CD4-positive, alpha-beta T cell treated with Interleukin-17A for 1 hour (primary cell): ENCODE measurements at places on chromosomes 16 and 17.
A peak's percentile ranks its signal among the peaks of the same experiment; 100 is the strongest.

- no peak for DNase-seq
These were observed 365.7 kb upstream of the RBFOX1 start for GRCh38 chr16:6966925-6967324.

DNA sequence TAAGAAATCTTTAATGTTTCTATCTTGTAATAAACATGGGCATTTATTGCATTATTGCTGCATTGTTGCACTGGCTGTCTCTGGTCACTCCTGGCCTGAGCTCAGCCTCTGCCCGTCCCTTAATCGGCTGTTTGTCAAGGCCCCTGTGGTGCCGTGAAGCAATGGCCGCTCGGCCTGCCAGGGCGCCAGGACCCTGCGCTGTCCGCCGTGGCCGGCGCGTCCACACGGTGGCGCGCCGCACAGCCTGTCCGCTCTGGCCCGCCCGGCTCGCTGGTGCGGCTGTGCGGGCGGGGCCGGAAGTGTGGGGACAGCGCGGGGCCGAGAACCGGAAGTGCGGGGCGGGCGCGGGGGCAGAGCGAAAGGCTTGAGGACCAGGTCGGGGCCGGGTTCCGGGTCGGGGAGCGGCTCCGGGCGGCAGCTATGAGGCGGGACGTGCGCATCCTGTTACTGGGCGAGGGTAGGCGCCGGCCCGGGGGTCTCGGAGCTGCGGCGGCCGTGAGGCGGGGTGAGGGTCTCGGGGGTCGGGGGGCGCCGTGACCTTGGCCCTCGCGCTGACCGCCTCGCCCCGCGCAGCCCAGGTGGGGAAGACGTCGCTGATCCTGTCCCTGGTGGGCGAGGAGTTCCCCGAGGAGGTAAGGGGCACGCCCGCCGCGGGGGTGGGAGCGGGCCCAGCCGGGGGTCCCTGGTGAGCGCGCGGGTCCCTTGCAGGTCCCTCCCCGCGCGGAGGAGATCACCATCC lies at the start of gene RHOT2:
RHOT2 (plus strand) TSS at position 353 of the 739 bp plus-strand sequence; CDS start at position 421, 68 bp downstream.
- DNase-seq = peak; percentile 93

GRCh38 chr16:78390508-78391324 lies 291.3 kb downstream of the WWOX start:
- DNase-seq = no peak

DNA sequence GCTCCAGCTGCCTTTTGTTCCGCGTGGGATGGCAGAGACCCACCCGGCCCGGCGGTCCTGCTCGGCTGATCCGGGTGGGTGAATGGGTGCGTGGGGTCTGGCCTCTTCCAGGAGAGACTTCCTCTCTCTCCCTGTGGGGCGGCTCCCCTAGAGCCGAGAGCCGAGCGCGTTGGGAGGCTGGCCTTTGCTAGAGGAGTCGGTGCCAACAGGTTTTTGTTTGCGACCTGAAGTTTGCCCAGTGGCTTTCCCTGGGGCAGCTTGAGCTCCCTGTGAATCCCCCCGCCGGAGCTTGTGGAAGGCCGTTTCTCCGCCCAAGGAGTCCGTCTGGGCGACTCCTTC lies 970 bp downstream of the EPN2 start:
- no peak for DNase-seq

DNA sequence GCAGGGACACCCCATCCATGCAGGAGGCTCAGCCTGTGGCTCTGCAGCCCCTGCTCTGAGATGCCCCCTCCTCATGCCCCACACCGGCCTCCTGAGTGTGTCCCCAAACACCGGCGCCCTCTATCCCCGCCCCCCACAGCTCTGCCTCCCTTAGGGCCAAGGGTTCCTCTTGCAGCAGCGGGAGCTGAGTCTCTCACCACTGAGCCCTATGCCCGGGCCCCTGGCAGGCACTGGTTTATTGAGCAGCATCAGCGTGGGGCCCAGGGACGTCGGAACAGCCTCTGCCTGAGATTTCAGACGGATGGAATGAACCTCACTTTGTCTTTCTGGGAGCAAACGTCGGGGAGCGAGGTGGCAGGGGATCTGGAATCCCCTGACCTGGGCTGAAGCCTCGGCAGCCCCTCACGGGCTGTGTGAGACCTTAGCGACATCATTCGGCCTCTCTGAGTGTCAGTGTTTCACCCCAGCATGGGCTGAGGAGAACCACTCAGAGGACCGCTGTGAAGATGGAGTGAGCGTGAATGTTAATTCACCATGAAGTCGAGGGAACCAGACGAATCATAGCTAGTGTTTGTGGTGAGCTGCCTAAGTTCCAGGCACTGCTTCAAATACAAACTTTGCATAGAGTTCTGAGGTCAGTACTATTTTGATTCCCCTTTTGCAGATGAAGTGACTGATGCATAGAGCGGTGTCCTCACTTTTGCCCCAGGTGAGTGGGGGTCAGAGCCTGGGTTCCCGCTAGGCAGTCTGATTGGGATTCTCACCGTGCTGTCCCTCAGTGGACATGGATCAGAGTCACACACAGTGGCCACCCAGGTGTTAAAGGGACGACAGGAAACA lies 5.3 kb upstream of the C16orf74 start:
- no peak for DNase-seq

DNA sequence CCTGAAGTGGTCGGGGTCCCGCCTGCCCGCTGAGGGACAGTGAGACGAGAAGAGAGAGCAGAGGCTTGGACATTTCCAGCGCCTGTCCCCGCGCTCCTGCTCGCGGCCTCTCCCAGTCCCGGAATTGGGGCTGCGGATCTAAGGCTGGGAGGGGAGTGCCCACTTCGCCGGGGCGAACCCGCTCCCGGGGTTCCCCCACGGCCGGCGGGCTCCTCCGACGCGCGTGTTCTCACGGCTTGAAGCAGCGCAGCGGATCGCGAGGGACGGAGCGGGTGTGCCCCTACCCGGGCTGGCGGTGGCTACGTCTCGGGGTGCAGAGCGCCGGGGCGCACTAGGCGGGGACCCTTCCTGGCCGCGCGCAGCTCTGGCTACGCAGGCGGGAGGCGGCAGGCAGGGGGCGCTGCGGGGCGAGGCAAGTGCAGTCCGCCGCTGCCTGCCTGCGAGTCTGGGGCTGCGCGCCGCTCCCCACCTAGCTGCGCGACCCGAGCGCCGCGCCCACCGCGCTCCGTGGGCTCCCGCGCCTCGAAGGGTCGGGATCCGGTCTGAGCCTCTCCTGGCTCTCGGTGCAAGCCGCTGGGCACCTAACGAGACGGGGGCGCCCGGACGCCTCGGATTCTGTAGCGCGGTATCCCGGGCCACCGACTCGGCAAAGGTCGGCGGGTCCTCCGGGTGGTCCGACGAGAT lies 1.2 kb downstream of the NGFR start:
- peak; percentile 81 for DNase-seq

DNA sequence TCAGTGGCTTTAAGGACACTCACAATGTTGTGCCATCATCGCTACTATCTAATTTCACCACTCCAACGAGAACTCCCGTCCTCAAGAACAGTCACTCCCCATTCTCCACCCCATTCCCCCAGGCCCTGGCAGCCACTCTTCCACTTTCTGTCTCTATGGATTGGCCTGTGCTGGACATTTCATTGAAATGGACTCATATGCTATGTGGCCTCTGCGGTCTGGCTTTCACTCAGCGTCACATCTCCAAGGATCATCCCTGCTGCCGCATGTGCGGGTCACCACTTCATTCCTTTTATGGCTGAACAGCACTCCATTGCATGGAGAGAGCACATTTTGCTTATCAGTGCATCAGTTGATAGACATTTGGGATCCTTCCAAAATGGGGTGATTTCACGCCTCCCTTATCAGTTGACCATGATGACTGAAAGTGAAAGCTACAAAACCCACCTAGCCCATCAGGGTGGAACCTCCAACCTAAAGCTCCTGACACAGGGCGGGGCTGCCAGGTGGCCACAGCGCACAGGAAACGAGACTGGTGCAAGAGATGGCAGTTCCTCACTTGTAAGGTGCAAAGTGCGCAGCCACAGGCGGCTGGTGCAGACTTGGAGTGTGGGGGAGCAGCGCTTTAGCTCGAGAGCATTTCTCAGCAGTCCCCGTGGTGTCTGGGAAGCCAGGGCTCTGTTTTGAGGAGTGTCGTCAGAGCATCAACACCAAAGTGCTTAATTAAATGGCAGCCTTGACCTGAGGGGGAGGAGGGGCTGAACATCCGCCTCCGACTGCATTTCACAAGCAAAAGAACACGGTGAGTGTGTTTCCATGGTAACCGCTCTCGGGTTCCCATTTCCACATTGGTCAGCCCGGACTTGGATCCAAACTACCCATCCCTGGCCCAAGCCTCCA lies 23.8 kb downstream of the COTL1 start:
- peak; percentile 91 for DNase-seq

DNA sequence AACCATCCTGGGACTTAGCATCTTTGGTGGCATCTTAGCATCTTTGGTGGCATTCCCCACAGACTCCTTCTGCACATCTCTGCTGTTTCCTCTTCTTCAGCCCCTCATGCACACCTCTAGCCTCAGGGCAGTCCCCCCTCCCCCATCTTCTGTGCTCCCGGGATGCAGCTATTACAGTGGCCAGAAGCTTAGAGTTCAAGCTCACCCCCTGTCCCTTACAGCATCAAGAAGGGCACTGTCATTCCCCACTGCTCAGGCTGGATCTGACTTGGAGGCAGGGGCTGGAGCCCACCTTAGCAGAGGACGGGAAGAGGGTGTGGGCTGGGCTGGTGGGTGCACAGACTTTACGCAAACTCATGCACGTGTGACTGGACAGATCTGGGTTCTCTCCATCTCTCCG lies 650 bp downstream of the EPN3 start:
- DNase-seq = no peak

DNA sequence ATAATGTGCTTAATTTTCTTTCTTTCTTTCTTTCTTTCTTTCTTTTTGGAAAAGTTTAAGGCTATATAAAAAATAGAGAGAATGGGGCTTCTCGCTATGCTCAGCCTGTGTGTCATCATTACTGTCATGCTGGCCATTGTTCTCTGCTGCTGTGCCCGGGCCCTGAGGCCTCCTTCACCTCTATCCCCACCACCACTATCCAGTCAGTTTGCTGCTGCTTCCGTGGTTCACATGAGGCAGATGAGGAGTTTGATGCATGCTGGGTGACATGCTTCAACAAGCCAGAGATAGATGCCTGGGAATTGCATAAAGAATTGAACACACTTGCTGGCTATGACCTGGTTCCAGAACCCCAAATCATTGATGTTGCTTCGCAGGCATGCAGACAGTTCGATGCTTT lies 36.3 kb downstream of the PITPNC1 start:
- no peak for DNase-seq

GRCh38 chr16:77758508-77758907 lies 29.9 kb upstream of the VAT1L start:
- DNase-seq = no peak

- peak; percentile 53 for DNase-seq
These were observed 4.4 kb upstream of the HOXB5 start for GRCh38 chr17:48597778-48598631.

- DNase-seq = no peak
These were observed 7.9 kb upstream of the UBE2I start for GRCh38 chr16:1301562-1301961.

DNA sequence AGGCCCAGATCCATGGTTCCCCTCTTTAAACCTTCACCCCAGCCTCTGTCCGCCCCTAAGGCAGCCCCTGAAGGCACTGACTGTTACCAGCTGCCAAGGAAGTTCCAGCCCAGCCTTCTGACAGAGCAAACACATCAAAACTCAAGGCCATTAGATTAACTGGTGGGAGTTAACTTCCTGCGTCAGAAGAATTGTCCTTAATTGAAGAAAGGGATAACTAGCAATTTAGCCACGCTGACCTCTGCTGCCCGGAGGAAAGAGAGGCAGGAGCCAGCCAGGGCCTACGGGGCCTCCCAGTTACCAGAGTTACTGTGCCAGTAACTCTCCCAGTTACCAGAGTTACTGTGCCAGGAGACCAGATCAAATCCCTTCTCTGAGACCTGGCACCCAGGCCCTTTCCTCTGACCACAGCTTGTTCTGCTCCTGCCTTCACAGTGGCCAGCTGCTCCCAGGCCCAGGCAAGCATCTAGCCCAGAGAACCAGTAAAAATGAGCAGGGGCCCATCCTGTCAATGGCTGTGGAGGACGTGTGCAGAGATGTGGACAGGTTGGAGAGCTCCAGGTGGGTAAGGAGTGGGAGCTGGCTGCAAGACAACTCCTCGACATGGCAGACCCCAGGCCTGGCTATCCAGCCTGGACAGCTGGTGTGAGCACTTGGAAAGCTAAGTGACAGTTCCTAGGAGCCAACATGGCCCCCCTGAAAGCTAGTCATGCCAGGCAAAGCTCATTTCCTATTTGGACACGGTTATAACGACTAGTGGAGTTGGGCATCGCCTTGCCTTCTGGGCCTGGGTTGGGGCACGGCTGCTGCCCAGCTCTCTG lies 2.8 kb upstream of the PITPNM3 start:
- DNase-seq = no peak

DNA sequence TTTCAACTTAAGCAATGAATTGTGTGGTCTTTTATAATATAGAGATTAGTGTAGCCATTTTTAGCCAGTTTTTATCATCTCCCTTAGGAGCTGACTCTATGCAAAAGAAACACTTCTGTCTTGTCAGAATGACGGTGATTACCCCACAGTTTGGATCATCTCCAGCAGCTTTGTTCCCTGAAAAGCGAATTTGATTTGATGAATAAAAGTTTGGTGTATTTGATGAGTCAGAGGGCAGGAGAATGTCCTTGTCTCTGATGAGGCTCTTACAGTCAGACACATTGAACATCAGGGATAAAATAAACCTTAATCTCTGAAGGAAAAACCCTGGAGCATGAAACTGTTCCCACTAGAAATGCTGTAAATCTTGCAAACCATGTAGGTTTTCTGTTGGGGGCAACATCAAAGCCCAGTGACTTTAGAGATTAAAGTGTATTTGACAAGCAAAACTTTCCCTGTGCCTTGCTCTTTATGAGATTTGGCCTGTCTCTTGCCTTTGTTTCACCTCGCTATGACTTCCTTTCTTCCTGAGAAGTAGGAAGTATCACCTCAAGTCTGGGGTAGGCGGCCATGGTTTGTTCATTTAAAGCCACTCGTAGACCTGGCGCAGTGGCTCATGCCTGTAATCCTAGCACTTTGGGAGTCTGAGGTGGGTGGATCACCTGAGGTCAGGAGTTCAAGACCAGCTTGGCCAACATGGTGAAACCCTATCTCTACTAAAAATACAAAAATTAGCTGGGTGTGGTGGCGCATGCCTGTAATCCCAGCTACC lies 209.3 kb downstream of the FTO start:
- DNase-seq = peak; percentile 6
